ENCODE measurements at places on chromosomes 16 and 17. TPM values are rescaled to one million over a fixed set of nuclear protein-coding genes. Genes with fewer than 3 reads are reported as not detected.

- no peak for DNase-seq
Observed at GRCh38 chr16:66295761-66296546, 70.5 kb upstream of the CDH5 start.

DNA sequence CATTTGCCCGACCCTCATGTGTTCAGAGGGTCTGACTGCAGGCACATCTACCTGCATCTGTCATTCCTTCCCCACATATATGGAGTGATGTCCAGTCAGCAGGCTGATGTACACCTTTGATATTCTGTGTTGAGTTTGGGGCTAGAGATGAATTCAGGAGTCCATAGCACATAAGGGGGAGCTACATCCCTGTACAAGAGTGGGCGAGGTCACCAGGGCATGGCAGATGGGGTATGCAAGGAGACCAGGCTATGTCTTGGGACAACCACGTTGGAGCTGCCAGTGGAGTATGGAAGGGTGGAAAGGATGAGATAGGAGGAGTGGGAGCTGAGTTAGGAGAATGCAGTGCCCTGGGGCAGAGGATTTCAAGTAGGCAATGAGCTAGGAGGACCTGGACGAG lies 15.0 kb downstream of the SMPD3 start:
- no peak for DNase-seq

DNA sequence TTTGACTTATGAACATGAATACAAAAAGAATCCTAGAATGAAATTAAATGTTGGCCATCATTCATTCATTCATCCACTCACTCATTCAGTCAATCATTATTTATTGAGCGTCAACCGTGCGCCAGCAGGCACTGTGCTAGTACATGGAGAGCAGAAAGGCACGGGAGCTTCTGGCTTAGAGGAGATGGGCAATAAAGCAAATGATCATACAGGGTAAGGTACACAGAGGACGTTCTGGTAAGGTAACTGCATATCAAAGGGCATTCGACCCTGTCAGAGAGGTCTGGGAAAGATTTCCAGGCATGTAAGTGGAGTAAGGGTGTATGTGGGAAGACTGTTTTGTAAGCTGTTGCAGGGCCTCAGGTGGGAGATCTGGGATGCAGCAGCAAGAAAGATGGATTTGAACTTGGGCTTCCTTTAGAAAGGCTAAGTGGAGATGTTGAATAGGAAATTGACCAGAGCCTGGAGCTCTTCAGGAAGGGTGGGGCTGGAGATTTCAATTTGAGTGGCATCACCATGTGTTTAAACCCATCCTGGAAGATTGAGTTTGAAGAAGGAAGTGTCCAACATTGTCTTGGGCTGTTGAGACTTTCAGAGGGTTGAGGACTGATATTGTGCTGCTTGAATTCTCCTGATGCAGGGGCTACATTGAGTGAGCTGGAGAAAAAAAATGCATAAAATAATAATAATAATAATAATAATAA lies 2.8 kb upstream of the MSI2 start:
- no peak for DNase-seq

Gene DHRS7C
- not detected for total RNA-seq

Gene DNAJA3
- total RNA-seq = 101 TPM
